Left cardiac atrium (tissue), 4 donors: ENCODE measurements at places on chromosomes 3 and 15. TPM values are rescaled to one million over a fixed set of nuclear protein-coding genes. Genes with fewer than 3 reads are reported as not detected.

SCAPER gene
- total RNA-seq: 28.9 TPM

OR5K2 gene
- not detected for total RNA-seq

ANKUB1 gene
- total RNA-seq: not detected

ST3GAL6 gene
- total RNA-seq: 36.3 TPM

FETUB gene
- total RNA-seq: not detected

FLNB gene
- total RNA-seq: 28.0 TPM

SNTN gene
- total RNA-seq: not detected

PTX3 gene
- total RNA-seq: 1.3 TPM

ADAMTS7 gene
- 45.9 TPM for total RNA-seq

GRCh38 chr3:147630921-147631415 lies 221.8 kb downstream of the ZIC1 start:
- DNase-seq: no peak

- no peak for DNase-seq
Measured at GRCh38 chr15:100959066-100960050, 40.2 kb downstream of the LRRK1 start.

DNA sequence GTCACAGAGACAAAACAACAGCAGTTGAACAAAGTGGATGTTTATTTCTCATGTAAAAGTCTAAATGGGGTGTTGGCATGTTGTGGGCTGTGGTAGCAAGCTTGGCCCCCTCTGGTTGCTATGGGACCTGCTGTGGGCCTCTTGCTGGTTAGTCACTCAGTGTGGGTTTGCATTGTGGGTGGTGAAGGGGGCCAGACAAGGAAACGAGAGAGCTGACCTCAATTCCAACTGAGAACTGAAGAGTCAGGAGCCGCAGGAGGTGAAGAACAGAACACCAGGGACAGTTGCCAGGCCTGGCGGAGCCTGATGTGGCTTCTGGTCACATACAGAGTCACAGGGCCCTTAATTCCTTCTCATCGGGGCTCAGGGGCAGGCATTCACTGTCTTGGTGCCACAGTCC lies 1.9 kb upstream of the ADPGK start:
- no peak for DNase-seq

DNA sequence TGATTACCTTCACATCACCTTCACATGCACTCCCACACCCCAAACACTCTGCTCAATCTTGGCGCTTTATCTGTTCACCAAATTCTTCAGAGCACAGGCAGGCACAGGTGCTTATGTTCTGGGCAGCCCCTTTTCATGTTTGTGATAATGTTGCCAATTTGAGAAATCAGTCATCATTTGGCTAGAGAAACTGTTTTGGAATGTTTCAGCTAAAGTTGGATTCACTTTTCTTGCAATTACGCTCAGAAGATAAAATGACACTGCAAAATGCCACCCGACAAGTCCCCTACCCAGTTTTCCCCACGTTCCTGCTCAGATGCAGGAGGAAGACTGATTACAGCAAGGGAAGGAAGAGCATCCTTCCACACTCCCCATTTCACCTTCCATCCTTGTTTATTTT lies 192.9 kb upstream of the LRRN1 start:
- no peak for DNase-seq

DNA sequence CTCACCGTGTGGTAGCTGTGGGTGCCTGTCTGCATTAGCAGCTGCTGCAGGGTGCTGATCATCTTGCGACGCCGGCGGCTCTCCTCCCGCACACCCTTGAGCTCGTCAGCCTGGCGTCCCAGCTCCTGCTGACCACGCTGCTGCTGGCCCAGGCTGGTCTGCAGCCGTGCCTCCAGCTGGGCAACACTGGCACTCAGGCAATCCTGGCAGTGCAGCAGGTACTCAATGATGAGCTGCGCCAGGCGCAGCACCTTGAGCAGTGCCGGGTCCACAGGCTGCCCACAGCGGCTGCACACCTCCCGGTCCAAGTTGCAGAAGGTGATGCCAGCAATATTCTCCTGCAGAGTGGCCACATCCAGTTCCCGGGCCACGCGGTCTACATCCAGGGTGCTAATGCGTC lies 11.9 kb downstream of the DZIP1L start:
- no peak for DNase-seq

GRCh38 chr3:134251731-134252391 lies 1.2 kb upstream of the RYK start:
- peak; percentile 53 for DNase-seq

DNA sequence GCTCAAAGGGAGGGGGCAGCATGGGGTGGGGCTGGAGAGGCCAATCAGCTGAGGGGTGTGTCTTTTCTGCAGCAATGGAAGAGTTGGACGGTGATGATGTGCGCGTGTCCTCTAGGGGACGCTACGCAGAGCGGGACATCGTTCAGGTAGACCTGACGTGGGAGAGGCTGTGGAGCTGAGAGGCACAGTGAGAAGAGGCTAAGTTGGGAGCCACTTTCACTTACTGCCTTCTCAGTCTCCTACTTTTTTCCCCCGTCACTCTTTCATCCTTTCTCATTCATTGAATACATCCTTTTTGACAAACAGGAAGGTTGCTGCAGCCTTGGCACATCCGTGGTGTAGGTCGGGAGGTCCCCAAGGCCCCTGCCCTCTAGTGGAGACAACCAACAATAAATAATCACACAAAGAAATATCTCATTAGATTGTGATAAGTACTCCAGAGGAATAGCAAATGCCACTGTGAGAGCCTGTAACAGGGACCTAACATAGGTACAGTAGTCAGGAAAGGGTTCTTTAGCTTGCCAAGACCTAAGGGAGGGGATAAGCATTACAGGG lies 4.4 kb upstream of the BRPF1 start:
- no peak for DNase-seq

DNA sequence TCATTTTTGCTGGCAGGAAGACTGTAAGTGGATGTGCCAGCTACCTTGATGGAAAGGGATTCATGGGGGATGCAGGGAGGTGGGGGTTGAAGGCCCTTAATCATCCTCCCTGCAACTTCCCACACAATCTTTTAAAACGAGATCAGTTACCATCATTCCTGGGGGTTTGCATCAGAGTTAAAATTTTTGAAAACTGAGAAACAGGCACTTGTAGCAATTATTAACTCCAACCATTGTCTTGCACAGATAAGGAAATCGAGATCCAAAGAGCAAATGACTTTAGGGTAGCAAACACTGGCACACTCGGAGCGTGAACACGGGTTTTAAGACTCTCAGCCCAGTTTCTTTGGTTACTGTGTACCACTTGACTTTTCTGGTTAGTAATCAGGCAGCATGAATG lies 41.9 kb downstream of the GPD1L start:
- no peak for DNase-seq

DNA sequence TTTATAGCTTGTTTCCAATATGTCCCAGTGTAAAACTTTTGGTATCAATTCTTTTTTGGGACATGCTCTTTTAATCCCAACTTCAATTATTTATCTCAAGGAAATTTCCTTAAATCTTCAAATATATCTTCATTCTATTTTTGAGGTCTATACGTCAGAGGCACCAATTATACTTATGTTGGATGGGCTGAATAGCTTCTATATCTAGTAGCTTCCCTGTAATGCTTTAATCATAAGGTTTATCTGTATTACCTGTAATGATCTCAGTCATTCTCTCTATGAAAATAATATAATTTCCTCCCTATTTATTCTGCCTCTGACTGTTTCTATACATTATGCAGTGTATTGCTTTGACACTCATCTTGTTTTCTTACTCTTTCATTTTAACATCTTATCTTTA lies 29.9 kb upstream of the MCCC1 start:
- no peak for DNase-seq

GRCh38 chr3:160678292-160678842 lies 1.4 kb downstream of the ARL14 start:
- DNase-seq: no peak

DNA sequence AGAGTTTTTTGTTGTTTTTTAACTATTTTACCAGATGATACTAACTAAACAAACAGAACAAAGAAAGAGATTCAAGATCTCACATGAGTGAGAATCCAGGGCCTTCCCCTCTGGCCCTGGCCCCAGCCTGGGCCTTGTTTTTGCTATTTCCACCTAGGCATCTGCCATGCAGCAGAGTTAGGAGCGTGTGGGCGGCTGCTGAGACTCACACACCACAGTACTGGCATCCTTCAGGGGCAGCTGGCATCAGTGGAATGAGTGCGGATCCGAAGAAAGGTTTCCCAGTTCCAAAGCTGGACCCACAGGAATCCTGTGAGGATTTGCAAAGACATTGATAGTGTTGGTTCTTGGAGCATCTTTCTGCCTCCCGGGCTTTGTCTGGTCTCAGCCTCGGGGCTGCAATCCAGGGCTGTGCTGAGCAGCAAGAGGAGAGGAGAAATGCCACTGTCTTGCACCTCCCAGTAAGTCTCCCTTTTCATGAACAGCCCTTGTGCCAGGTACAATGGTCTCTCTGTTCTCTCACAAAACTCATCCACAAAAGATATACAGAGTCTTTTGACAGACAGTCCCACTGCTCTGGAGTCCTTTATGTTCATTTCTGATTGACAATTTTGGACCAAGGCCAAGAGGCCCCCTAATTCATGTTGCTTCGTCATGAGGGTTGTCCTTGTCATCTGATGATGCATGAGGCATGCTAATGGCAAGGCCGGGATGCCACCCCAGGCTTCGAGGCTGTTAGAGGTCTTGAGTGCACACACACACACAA lies 46.6 kb downstream of the APH1B start:
- no peak for DNase-seq

DNA sequence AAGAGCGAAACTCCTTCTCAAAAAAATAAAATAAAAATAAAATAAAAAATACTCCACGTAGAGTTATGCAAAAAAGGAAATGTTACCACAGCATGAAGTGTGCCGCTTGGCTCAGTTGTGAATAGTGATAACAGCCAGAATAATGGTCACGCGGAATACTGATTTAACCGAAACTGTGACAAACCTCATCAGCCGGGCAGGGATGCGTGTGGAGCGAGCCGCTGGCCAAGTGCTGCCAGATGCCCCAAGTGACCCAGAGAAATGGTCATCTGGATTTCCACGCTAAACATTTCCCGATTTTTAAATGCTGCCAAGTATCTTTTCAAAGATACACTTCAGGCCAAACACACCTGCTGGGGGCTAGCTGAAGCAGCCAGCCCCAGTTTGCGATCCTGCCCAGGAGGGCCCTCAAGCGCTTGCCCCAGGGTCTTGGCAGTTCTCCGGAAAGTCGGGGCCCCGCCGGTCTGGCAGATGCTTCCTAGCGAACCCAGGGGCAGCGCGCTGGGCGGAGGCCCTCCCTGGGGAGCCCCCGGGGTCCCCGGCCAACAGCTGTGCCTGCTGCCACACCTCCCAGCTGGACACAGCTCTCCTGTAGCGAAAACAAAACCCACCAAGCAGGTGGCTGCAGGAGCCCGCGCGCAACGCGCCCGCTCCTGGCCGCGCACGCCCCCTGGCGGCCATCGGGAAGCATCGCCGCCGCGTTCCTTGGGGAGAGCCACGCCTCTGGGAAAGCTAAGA lies 35.1 kb downstream of the CMTM6 start:
- DNase-seq: peak; percentile 71

DNA sequence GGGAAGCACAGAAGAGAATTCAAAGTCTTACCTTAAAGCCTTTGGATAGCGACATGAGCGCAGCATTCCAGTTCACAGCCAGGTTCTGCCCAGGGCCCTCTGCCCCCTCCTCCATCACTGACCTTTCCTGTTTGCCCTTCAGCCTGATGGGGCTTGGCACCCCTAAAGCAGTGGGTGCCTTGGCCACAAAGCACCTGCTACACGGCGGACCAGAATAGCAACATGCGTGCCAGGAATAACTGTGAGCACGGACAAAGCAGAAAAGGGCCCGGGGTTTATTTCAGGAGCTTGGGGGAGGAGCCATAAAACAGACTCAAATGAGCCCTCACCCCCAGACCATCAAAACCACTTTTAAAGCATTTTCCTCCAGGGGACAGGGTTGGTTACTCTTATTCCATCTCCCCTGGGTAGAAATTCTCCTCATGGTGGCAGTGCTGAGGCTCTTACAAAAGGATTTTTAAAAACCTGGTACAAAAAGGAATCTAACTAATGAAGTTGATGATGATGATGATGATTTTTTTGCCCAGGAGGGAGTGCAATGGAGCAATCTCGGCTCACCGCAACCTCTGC lies 135.4 kb downstream of the KLF13 start:
- DNase-seq: no peak

DNA sequence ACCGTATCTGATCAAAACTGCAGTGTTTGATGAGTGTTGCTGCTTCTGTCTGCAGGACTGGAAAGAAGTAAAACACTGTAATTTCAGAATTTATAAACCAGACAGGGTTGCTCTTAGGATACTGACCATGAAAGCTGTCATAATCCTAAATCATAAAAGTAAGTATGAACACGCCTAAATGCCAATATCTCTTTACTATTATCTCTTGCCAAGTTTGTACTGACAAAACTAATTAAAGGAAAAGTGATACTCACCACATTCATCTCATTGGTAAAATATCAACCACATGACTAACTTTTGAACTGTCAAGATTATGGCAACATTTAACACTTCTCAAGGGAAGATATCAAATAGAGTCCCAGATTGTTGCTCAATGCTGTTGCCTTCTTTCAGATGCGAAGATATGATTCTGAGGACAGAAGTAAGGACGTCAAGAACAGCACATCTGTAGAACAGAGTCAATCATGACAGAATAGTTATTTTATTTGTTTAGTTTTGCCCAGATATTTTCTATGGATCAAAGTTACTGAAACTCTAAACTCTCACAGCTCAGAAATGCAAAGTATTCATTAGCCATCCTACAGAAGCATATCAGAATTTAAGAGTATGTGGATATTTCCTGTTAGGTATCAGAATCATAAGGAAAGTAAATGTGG lies 61.4 kb upstream of the COL8A1 start:
- no peak for DNase-seq
